Activated gamma-delta T cell (primary cell): ENCODE measurements at places on chromosomes 6 and 20.

- DNase-seq, result no peak
Measured at GRCh38 chr20:38725931-38726803, 1.9 kb downstream of the SLC32A1 start.

DNA sequence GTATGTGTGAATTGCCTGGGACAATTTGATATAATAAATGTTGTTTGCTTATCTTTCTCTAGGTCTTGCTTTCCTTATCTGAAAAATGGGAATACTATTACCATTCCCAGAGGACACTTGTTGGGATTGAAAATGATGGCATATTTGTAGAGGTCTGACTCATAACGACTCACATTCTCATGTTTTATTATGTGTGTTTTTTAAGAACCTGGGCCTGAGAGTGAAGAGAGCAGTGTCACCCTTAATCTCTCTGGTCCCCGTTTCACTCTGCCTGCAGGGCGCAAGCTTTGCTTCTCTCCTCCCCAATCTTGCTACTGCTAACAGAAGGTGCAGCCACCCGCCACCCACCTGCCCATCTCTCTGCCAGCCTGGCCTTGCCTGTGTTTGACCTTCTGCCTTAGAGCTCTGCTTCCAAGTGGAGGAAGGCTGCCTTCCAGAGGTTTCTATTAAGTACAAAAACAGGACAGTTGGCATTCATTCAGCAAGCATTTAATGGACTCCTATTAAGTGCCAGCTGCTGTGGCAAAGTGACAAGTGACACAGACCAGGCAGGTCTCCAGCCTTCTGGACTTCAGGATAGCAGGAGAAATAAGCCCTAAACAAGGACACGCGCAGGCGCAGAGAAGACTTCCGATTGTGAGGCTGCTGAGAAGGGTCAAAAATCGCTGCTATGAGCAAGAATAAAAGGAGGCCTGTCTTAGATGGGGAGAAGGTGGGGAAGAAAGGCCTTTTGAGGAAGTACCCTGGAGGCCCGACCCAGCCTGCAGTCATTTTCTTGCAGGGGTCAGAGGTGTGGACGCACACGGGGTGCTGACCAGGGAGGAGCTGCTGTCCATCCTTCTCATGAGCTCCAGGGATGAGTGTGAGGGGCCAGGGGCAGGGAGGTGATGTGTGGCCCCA lies 112.5 kb downstream of the JPH2 start:
- no peak for DNase-seq

DNA sequence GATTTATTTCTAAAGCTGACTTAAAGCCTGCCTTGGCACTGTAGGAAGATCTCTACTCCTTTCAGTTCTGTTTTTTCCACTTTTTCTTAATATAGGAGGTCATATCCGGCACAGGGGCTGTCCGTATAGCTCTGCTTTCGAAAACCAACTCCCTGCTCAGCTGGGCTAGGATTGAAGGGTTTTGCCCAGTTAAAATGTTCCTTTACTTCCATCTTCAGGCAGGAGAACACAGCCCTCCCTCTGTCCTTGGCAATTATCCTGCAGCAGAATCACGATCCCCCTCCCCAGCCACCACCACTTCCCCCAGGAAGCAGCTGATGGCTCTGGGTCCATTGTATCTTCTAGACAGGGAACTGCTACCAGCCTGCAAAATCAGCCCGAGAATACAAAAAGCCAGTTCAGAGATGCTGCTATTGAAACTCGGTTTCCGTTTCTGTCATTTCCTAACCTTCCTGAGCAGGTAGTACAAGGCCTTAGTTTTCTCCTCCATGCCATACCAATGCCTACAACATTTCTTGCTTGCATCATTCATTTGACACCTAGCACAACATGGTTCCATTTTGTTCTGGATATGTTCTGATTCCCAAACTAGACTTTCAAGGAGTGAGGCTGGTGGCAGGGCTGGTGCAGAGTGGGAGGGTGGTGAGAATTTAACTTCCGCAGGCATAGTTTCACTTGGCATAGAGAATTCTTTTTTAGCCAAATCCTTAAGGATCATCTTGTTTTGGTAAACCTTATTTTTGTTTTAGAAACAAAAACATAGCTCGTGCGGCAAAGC lies 53.9 kb downstream of the FAM50B start:
- DNase-seq, result no peak

- DNase-seq, result no peak
Measured at GRCh38 chr6:144316862-144317195, 31.7 kb downstream of the UTRN start.

DNA sequence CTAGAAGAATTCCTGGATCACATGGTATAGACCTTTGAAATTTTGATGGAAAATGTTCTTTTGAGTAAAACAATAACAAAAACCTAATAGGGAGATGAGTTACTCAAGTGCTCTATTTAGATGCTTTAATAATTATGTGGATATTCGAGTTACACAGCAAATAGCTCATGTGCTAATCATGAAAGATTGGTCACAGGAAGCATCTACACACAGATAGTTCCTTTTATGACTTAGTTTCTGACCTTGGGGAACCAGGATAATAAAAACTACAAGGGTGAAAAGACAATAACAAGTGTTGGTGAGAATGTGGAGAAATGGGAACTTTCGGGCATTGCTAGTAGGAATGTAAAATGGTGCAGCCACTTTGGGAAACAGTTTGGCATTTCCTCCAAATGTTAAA lies 19.7 kb downstream of the UBE2V1 start:
- DNase-seq, result no peak

- no peak for DNase-seq
Measured at GRCh38 chr6:164042212-164042611, 627.7 kb downstream of the QKI start.

DNA sequence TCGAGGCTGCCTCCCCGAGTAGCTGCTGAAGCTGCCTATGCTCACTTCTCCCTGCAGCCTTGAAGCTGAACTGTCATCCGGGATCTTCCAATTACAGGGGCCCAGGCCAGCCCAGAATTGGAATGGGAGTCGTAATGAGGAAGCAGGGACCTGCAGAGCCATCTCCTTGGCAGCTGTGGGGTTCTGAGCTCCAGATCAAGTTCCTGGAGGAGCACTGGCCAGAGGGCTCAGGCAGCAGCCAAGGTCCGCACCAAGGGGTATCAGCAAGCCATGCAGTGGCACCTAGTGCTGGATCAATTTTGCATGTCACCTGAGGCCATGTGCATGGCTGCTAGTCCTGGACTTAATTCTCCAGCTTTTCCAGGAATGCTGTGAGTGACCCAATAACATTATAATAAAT lies 163.2 kb upstream of the TSHZ2 start:
- DNase-seq, result no peak

DNA sequence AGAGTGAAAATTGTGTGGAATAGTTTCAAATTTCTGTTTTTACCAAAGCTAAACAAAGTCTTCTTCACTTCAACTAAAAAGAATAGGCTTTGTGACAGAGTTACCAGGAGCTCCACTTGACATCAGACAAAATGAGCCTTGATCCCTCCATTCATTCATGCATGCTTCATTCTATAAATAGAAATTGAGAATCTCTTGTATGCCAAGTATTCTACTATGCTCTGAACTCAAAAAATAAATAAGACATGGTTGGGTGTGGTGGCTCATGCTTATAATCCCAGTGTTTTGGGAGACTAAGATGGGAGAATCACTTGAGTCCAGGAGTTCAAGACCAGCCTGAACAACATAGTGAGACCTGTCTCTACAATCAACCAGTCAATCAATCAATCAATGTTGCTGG lies 236.6 kb upstream of the FAM83B start:
- DNase-seq, result no peak

DNA sequence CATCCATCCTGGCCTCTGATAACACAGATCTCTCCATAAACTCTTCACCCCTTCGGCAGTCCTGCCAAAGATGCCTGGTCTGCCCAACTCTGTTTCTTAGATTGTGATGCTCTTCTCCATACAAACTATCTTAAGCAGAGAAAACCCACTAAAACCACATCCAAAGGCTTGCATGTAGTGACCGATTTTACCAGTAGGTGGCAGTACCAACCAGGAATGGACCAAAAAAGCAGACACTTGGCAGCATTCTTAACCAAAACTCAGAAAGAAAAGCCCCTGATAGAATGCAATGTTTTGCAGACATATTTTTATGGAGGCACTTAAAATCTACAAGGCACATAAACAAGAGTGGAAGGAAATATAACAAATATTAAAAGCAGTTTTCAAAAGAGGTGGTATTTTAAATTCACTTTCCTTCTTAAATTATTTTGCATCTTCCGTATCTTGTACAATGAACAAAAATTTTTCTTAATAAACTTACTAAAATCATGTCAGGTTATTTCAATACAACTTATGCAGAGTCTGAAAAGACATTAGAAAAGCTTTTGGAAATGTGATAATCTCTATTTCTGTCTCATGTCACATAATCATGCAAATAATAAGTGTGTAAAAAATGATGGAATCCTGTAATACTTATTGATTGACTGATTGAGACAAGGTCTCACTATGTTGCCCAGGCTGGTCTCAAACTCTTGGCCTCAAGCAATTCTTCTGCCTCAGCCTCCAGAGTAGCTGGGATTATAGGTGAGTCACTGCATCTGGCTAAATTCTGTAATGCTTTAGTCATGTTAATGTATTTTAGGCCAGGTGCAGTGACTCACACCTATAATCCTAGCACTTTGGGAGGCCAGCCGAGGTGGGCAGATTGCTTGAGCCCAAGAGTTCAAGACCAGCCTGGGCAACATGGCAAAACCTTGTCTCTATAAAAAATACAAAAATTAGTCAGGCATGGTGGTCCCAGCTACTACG lies 29.4 kb downstream of the LRP11 start:
- DNase-seq, result no peak

- no peak for DNase-seq
Measured at GRCh38 chr6:137683916-137684315, 183.1 kb upstream of the TNFAIP3 start.

GRCh38 chr6:154274168-154274567 lies 82.4 kb downstream of the IPCEF1 start:
- no peak for DNase-seq

- no peak for DNase-seq
Measured at GRCh38 chr6:9933677-9934076, 481.2 kb downstream of the TFAP2A start.

- no peak for DNase-seq
Measured at GRCh38 chr6:129368970-129369369, 341.0 kb downstream of the ARHGAP18 start.

GRCh38 chr6:153092082-153093013 lies 38.7 kb downstream of the RGS17 start:
- no peak for DNase-seq

- no peak for DNase-seq
Measured at GRCh38 chr6:126030045-126030444, 43.7 kb downstream of the TRMT11 start.

DNA sequence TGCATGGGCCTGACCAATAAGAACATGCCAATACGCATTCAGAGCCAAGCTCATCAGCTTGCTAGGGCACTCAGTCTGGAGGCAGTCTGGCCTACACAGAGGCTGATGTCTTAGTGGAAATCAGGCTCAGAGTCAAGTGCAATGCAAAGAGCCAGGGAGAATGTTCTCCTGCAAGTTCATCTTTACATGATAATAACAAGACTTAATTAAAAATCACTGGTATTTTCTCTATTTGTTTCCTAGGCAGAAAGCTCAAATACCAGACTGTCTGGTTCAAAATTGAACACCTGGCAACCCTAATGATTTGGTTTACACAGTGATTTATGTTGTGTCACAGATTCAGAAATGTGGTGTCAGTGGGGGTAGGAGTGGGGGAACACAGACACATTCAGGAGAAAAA lies 689.3 kb upstream of the FLRT3 start:
- DNase-seq, result no peak

- DNase-seq, result no peak
Measured at GRCh38 chr20:54268941-54269340, 61.1 kb downstream of the PFDN4 start.

- no peak for DNase-seq
Measured at GRCh38 chr20:63556873-63557478, 3.0 kb downstream of the FNDC11 start.

- DNase-seq, result no peak
Measured at GRCh38 chr6:82040405-82041221, 206.9 kb downstream of the IBTK start.

DNA sequence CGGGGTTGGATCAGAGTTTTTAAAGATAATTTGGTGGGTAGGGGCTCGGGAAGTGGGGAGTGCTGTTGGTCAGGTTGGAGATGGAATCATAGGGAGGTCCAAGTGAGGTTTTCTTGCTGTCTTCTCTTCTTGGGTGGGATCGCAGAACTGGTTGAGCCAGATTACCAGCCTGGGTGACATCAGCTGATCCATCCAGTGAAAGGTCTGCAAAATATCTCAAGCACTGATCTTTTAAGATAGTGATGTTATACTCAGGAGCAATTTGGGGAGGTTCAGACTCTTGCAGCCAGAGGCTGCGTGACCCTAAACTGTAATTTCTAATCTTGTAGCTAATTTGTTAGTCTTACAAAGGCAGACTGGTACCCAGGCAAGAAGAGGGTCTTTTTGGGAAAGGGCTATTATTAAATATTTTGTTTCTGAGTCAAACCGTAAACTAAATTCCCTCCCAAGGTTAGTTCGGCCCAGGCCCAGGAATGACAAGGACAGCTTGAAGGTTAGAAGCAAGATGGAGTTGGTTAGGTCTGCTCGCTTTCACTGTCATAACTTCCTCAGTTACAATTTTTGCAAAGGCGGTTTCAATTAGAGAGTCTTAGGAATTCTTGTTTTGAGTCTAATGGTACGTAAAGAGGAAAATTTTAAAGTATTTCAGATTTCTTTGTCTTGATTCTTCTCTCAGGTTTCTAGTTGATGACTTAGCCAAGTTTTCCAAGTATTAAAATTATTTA lies 53.1 kb downstream of the SCAF8 start:
- no peak for DNase-seq

GRCh38 chr6:131469130-131469529 lies 103.9 kb upstream of the ARG1 start:
- DNase-seq, result no peak

DNA sequence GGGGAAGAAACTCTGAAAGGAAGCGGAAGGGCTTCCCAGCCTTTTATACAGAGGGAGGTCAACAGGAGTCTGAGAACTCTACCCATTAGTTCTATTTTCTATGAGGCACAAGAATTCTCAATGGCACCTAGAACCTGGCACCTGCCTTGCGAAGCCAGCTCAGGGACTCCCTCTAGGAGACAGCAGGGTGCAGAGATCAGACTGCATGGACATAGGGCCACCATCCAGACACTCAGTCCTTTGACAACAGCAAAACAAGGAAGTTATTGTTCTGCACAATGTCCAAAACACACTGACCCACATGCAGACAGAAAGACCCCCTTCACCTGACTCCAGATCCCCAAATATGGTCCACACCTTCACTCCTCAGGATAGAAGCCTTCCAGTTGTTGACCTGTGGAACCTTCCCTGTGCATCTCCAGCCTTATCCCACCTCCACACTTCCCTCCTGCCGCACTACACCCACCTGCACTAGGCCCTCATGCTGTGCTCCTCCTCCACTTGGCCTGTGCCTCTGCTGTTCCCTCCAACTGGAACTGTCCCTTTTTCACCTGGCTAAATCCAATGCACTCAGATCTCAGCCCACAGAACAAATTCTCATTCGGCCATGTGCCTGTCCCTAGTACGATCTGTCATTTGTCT lies 27.8 kb downstream of the ACSS1 start:
- no peak for DNase-seq

- no peak for DNase-seq
Measured at GRCh38 chr6:16204653-16205376, 33.6 kb upstream of the GMPR start.

- no peak for DNase-seq
Measured at GRCh38 chr6:85892346-85892745, 249.7 kb upstream of the SYNCRIP start.
